ENCODE measurements at places on chromosomes 13 and 19.

DNA sequence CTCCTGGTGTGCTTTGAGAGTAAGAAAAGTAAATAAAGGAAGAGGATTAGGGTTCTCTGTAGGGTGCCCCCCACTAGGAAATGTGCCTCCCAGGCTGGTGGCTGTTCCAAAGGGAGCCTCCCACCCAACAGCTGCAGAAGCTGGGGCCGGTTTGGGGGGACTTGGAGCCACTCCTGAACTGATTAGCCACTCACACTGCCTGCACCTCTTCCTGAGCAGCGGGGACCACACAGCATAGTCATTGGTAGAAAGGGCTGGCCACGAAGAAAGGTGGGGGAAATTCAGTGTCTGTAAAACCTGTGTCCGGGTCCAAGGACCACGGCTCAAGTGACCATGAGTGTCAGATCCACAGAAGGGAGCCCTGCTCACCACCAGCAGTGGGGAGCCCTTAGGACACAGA lies 55.6 kb downstream of the SPACA7 start:
- no peak overlapping the region for H3K27ac ChIP-seq
- no peak for DNase-seq
- H3K27me3 ChIP-seq = no peaks in the 10 kb centered on the region
- no peaks in the 10 kb centered on the region for H3K4me1 ChIP-seq
- no peak overlapping the region for H3K4me3 ChIP-seq
- H3K36me3 ChIP-seq = no peaks in the 10 kb centered on the region

GRCh38 chr19:18422530-18423191 lies 3.5 kb downstream of the SSBP4 start:
- H3K36me3 ChIP-seq = peaks cover 4% of the 10 kb centered on the region
- peak; percentile 50 for DNase-seq
- peaks cover 69% of the 10 kb centered on the region for H3K4me1 ChIP-seq
- no peaks in the 10 kb centered on the region for H3K27me3 ChIP-seq
- H3K4me3 ChIP-seq = no peak overlapping the region

- H3K4me1 ChIP-seq = no peaks in the 10 kb centered on the region
- H3K27me3 ChIP-seq = no peaks in the 10 kb centered on the region
- no peak overlapping the region for H3K27ac ChIP-seq
- H3K36me3 ChIP-seq = no peaks in the 10 kb centered on the region
These were observed 450.0 kb upstream of the SLC10A2 start for GRCh38 chr13:103516015-103516795.

DNA sequence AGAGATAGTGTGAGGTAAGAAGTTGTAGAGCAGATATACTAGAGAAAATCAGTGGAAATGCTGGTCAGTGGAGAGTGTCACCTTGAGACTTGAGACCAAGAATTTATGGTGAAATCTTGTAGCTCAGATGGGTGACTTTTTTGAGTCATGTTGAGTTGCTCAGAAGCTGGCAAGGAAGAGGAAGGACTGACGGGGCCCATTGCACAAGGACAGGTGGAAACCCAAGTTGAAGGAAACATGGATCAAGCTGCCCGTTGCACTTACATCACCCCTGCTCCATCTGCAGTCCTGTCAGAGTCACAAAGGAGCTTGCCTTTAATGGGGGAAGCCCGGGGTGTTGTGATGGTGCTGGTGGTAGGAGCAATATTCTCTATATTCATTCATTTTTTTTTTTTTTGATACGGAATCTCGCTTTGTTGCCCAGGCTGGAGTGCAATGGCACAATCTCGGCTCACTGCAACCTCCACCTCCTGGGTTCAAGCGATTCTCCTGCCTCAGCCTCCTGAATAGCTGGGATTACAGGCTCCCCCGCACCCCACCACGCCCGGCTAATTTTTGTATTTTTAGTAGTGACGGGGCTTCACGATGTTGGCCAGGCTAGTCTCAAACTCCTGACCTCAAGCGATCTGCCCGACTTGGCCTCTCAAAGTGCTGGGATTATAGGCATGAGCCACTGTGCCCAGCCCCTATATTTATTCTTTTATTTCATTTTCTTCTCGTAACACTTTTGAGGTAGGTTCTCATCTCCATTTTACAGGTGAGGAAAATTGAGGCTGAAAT lies 27.4 kb downstream of the UBAC2 start:
- DNase-seq = no peak
- no peaks in the 10 kb centered on the region for H3K36me3 ChIP-seq
- no peaks in the 10 kb centered on the region for H3K27me3 ChIP-seq
- no peak overlapping the region for H3K27ac ChIP-seq

- no peaks in the 10 kb centered on the region for H3K36me3 ChIP-seq
- peaks cover 27% of the 10 kb centered on the region for H3K4me1 ChIP-seq
- DNase-seq = no peak
- H3K27me3 ChIP-seq = no peaks in the 10 kb centered on the region
These were observed 1.2 kb downstream of the KPNA3 start for GRCh38 chr13:49791315-49791710.

DNA sequence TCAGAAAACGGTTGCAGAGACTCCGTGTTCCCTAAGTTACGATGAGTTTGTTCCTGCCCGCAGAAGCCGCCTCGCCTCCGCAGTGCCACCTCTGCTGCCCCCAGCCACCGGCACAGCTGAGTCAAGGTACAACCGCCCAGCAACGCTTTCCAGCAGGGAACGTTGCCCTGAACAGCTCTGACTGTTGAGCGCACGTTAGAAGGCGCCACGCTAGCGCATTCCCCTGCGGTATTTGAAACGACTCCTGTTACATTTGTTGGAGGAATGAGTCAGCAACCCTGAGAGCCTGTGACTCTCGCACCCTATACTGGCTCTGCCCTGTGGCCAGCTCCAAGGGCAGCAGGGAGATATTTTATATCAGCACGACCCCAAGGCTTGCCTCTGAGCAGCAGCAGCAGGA lies 302.8 kb downstream of the TEX29 start:
- H3K36me3 ChIP-seq = no peaks in the 10 kb centered on the region
- no peaks in the 10 kb centered on the region for H3K27me3 ChIP-seq
- no peak overlapping the region for H3K27ac ChIP-seq
- no peaks in the 10 kb centered on the region for H3K4me1 ChIP-seq

GRCh38 chr19:1516395-1516753 lies 3.6 kb upstream of the ADAMTSL5 start:
- H3K36me3 ChIP-seq = no peaks in the 10 kb centered on the region
- no peaks in the 10 kb centered on the region for H3K27me3 ChIP-seq
- no peak overlapping the region for H3K27ac ChIP-seq
- DNase-seq = no peak

GRCh38 chr13:40652588-40652940 lies 13.9 kb downstream of the FOXO1 start:
- no peak overlapping the region for H3K27ac ChIP-seq
- H3K4me3 ChIP-seq = no peak overlapping the region
- DNase-seq = no peak
- peaks cover 40% of the 10 kb centered on the region for H3K4me1 ChIP-seq
- no peaks in the 10 kb centered on the region for H3K27me3 ChIP-seq

DNA sequence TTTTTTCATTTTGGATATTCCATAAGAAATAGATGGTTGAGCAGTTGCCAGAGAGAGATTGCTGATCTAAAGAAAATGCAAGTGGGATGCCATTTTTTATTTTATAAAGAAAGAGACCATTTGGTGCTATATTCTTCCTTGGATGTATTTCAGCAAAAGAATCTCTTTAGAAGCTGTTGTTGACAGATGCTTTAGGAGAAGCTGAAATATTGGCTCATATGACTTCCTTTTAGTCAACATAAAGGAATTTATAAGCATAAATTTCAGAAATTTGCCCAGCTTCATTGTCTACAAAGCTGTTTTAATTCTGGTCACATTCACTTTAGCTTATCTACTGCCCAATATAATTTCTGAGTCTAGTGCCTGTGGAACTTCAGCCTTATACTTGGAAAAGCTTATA lies 36.9 kb downstream of the POLR1D start:
- no peak overlapping the region for H3K27ac ChIP-seq
- no peak for DNase-seq
- no peaks in the 10 kb centered on the region for H3K4me1 ChIP-seq
- peaks cover 2% of the 10 kb centered on the region for H3K36me3 ChIP-seq
- no peaks in the 10 kb centered on the region for H3K27me3 ChIP-seq

GRCh38 chr13:35475212-35475959 lies 1.1 kb downstream of the MAB21L1 start:
- peaks cover 19% of the 10 kb centered on the region for H3K4me1 ChIP-seq
- peak overlapping the region; percentile 41 for H3K4me3 ChIP-seq
- no peak overlapping the region for H3K27ac ChIP-seq
- no peak for DNase-seq

- DNase-seq = no peak
- peaks cover 8% of the 10 kb centered on the region for H3K36me3 ChIP-seq
- H3K4me3 ChIP-seq = no peak overlapping the region
- no peak overlapping the region for H3K27ac ChIP-seq
These were observed 1.1 kb upstream of the HMGB1 start for GRCh38 chr13:30466841-30467252.

- peak overlapping the region; percentile 62 for H3K27ac ChIP-seq
- DNase-seq = peak; percentile 83
- H3K4me1 ChIP-seq = peaks cover 6% of the 10 kb centered on the region
These were observed 24.6 kb downstream of the NOSIP start for GRCh38 chr19:49555600-49556411.

DNA sequence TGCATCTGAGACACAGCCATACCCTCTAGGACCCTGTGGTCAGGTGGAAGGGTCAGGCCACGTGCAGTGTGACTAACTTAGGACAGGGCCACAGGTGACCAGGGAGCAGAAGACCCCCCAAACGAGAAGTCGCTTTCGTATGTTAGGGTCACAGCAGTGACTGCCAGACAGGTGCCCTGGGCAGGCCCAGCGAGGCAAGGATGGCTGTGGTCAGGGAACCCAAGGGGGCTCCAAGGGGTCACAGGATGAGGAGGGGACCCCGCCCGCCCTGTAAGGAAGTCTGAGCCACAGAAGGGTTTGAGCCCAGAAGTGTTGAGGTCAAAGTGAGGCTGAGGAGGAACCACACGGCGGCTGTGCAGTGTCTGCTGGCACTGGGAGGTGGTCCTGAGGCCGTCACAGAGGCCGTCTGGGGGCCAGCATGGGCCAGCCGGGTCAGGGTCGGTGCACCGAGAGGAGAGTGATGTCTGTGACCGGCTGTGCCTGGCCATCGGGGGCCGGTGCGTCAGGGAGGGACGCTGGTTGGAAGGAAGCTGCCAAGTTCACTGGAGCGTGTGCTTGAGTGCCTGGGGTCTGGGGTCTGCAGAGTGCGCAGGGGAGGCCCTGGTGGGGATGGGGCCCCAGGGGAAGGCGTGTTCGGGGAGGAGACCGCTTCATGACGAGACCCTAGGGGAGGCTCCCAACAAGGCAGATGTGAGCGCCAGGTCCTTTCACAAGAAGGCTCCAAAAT lies 24.8 kb upstream of the TMEM255B start:
- no peaks in the 10 kb centered on the region for H3K27me3 ChIP-seq
- no peak overlapping the region for H3K27ac ChIP-seq
- no peak for DNase-seq
- no peaks in the 10 kb centered on the region for H3K36me3 ChIP-seq

DNA sequence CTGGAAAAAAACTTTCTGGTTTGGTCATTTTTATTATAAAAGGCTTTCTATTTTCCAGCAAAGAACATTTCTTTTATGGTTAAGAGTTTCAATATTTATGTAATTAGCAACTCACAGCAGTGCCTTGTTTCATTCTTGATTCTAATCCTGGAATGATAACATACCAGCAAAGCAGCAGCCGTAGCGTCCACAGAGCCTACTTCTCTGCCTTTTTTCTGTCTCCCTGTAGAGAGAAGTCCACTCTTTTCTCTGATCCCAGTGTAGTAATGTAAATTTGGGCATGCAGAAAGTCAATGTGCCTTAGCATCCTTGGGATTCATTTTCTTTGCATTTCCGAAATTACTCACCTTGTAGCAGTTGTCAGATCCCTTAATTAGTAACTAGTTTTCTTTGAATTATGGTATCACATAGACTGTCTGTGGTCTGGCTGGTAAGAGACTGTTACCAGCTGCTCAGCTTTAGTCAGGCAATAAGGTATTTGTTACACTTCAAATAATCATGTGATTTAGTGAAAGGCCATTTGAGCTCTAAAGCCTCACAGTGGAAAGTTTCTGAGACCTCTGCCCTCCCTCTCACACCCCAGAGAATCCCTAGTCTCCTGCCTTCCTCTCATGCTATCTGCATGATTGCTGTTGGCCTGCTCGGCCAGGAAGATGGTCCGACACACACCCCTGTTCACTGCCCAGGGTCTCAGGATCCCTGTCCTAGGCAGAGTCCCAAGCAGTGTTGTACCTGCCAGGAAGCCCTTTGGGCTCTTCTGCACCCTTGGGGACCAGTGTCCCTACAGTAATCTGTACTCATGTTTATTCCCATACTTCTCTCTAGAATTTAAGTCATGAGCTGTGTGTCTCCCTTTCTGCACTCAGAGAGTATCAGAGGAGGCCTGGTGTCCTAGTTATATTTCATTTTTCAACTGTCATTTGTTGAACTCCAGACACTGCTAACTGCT lies 86.3 kb downstream of the LRCH1 start:
- no peaks in the 10 kb centered on the region for H3K36me3 ChIP-seq
- no peak overlapping the region for H3K27ac ChIP-seq
- peaks cover 48% of the 10 kb centered on the region for H3K4me1 ChIP-seq

- no peaks in the 10 kb centered on the region for H3K36me3 ChIP-seq
- H3K4me1 ChIP-seq = no peaks in the 10 kb centered on the region
These were observed 908.0 kb upstream of the ATXN8OS start for GRCh38 chr13:69199664-69200063.

- peaks cover 4% of the 10 kb centered on the region for H3K4me1 ChIP-seq
- no peaks in the 10 kb centered on the region for H3K36me3 ChIP-seq
- no peak for DNase-seq
- no peak overlapping the region for H3K4me3 ChIP-seq
- no peaks in the 10 kb centered on the region for H3K27me3 ChIP-seq
- no peak overlapping the region for H3K27ac ChIP-seq
These were observed 227.7 kb downstream of the B3GLCT start for GRCh38 chr13:31427151-31428100.

DNA sequence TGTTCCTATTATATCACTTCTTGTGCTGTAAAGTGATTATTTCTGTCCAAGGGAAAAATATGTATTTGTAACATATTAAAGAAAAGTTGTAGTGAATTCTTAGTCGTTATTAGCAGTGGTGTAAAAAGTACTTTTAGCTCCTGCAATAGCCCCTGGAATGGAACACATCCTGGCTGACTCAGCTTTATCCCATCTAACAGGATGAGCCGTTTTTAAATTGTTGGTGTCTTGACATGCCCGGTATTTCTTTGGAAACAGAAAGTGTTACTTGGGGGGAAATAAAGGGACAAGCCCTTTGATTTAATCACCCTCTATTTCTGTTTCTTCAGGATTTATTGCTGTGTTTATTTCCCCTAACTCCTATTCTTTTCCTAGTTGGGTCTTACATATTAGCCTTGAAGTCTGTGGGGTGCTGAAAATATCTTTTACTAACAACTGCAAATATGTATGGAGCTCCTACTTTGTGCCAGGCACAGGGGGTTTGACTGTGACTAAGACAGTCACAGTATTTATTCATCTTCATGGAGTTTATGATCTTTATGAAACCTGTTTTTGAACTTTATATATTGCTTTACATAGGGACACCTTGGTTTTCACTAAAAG lies 17.9 kb downstream of the COG3 start:
- no peak for DNase-seq
- no peaks in the 10 kb centered on the region for H3K27me3 ChIP-seq
- H3K4me1 ChIP-seq = no peaks in the 10 kb centered on the region
- H3K36me3 ChIP-seq = peaks cover 9% of the 10 kb centered on the region

GRCh38 chr19:44107751-44108150 lies 5.4 kb upstream of the ZNF225 start:
- no peak for DNase-seq
- no peaks in the 10 kb centered on the region for H3K27me3 ChIP-seq
- H3K27ac ChIP-seq = no peak overlapping the region
- peaks cover 10% of the 10 kb centered on the region for H3K4me1 ChIP-seq

GRCh38 chr13:30978981-30979956 lies 46.8 kb downstream of the TEX26 start:
- H3K36me3 ChIP-seq = no peaks in the 10 kb centered on the region
- no peaks in the 10 kb centered on the region for H3K27me3 ChIP-seq
- no peaks in the 10 kb centered on the region for H3K4me1 ChIP-seq
- no peak overlapping the region for H3K27ac ChIP-seq
- no peak overlapping the region for H3K4me3 ChIP-seq
